Hematopoietic multipotent progenitor cell treated with erythropoietin and hydrocortisone succinate and interleukin-3 and kit ligand, for 8 days (in vitro differentiated cells): ENCODE measurements at places on chromosomes 4 and X.
A peak's percentile ranks its signal among the peaks of the same experiment; 100 is the strongest.

- no peak for DNase-seq
These were observed 10.0 kb upstream of the ADD1 start for GRCh38 chr4:2833671-2834000.

GRCh38 chr4:139282721-139283075, 2.7 kb upstream of the MGARP start:
- DNase-seq, result no peak

DNA sequence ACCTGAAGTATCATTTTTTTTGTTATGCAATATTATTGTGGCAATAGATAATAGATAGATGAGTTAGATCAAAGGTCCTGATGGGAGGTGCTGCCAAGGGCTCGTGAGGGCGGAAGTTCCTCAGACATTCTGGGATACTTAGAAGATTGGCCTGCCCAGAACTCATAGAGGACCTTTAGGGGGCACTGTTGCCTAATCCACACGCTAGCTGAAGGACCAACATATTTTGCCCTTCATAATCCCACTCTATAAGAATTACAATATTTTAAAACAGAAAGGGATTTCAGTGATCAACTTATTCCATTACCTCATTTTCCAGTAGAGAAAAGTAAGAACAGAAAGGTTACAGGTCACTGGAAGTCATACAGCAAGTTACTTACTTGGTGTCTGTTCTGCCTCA, 22.9 kb upstream of the COX7B2 start:
- DNase-seq, result peak; percentile 36

DNA sequence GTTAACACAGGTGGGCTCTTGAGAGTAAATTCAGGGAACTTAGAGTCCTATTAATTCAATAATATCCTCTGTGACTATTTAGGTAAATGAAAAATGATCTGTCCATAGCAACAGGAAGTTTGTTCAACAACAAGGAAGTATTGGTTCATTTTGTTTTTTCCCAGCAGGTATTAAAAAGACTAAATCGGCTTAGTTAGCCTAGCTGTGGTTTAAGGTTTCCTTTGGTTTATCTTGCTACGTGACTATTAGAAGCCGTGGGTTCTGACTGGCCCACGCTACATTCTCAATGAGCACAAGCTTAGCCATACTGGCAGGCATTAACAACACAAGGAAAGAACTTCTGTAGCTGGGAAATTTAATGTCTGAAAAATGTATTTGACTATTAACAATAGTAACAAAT, 168.8 kb upstream of the HS3ST1 start:
- DNase-seq, result no peak

GRCh38 chrX:20452487-20452886, 185.8 kb upstream of the RPS6KA3 start:
- no peak for DNase-seq

GRCh38 chrX:12372111-12372510, 233.8 kb downstream of the FRMPD4 start:
- DNase-seq, result no peak

- DNase-seq, result no peak
These were observed 646.6 kb downstream of the ANKRD50 start for GRCh38 chr4:124065936-124066335.

- no peak for DNase-seq
These were observed 77.1 kb upstream of the LSM6 start for GRCh38 chr4:146098397-146098796.

- no peak for DNase-seq
These were observed 263.5 kb downstream of the TMA16 start for GRCh38 chr4:163758032-163758431.
